ENCODE measurements at places on chromosomes 12 and 14. TPM values are rescaled to one million over a fixed set of nuclear protein-coding genes. Genes with fewer than 3 reads are reported as not detected.

DNA sequence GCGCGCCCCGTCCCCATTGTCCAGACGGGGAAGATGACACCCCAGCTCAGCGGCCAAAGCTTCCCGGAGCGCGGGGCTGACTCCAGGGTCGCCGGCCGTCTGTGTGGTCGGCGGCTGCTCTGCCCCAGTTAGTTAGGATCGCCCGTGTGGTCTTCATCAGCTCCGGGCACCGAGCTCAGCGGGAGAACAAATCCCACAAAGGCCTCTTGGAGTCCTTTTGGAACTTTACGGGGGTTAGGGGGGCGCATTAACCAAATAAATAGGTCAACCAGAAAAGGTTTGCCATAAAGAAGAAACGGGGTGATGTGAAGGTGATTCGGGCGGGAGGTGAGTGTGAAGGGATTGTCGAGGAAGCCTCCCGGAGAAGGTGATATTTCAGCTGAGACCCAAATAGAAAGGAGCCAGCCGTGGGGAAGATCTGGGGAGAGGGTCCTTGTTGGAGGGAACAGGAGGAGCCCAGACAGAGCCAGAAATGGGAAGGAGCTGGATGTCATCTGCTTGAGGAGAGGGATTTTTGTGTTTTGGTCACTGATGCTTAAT lies 697 bp downstream of the ATP6V0A2 start:
- H3K4me3 ChIP-seq, result peak overlapping the region; percentile 100
- no peaks in the 10 kb centered on the region for H3K27me3 ChIP-seq
- H3K4me1 ChIP-seq, result no peaks in the 10 kb centered on the region
- H3K27ac ChIP-seq, result peak overlapping the region; percentile 68
- no peaks in the 10 kb centered on the region for H3K36me3 ChIP-seq

DNA sequence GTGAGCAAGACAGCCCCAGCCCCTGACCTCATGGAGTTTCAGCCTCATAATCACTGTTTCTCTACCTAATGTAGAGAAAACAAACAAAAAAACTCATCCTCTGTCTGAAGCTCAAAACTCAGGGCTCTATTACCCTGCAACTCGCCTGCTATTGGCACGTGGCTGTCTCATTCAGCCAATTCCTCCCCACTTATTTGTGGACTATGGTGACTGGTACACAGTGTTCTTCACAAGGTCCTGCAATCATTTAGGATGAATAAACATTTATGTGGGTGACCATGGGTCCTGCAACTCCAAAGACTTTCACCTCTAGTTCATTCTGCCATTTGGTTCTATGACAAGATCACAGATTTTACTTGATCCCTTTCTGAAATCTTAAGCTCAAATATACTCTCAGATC lies 4.7 kb downstream of the PPP2R3C start:
- no peaks in the 10 kb centered on the region for H3K27me3 ChIP-seq
- H3K36me3 ChIP-seq, result no peaks in the 10 kb centered on the region
- no peak overlapping the region for H3K4me3 ChIP-seq
- no peak overlapping the region for H3K27ac ChIP-seq
- no peaks in the 10 kb centered on the region for H3K4me1 ChIP-seq

The IRAK3 gene
- total RNA-seq, result 88.8 TPM

The TMEM30B gene
- total RNA-seq, result 20.0 TPM

DNA sequence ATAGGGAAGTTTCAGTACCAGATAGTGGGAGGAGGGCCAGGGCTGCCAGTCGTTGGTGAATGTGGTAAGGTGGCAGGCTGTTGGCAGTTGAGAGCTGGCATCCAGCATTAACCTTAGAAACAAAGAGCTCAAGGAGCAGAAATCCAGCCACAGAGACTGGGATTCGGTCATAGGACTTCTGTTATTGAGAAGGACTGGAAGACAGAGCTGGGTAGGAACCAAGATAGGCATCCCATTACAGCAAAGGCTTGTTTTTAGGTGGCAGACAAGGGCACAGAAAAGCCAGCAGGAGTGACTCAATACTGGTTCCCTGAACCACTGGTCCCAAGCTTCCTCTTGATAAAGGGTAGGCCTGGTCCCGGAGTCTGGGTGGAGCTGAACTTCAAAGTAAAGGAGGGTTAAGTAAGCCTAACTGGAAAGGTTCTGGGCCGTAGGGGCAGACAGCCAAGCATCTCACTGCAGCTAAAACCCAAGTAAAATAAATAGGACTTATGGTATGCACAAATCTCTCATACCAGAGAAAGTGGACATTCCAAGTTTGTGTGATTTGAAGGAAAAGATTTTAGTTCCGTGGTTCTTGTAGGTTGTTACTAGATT lies 147.9 kb downstream of the ETV6 start:
- no peaks in the 10 kb centered on the region for H3K36me3 ChIP-seq
- H3K27ac ChIP-seq, result peak overlapping the region; percentile 82
- H3K27me3 ChIP-seq, result no peaks in the 10 kb centered on the region
- no peak for DNase-seq
- H3K4me3 ChIP-seq, result no peak overlapping the region

The CCND2 gene
- 72.8 TPM for total RNA-seq

The RNASE7 gene
- total RNA-seq, result not detected

- H3K4me1 ChIP-seq, result peaks cover 2% of the 10 kb centered on the region
- no peaks in the 10 kb centered on the region for H3K36me3 ChIP-seq
- peak; percentile 60 for DNase-seq
- no peak overlapping the region for H3K4me3 ChIP-seq
Observed at GRCh38 chr14:63922696-63923421, 70.1 kb downstream of the SYNE2 start.

DNA sequence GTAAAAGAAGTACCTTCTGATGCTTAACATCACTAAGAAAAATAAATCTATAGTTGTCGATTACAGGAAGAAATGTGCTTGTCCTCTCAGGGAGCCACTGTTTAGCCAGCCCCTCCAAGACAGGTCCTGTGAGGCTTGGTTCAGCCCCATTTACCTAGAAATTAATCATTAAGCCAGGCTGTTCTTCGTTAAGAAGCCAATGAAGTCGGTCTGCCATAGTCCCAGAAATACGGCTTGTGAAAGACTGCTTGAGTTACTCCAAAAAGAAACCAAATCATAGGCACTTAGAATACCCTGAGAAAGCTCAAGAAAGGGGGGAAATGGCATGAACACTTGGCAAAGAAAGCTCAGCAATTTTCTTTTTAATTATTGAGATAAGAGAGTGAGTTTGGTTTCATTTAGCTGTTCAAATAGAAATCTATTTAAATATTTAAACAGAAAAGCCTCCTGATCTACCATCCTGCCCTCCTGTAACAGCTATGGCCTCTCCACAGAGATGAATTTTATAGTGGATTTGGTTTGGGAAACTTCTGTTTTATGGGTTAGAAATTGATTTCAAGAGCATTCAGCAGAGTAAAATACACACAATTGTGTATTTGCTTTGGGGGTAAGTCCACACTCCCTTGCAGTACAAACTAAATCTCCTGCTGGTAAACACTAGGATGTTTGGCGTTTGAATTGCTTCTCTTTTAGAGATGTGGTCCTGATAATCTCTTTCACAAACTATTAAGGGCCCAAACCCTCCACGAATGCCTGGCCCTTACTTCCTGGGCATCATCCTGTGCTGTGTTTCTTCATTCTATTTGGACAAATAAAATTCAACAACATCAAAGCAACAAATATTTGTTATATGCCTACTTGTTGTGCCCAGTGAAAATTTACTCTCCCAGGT lies 234.4 kb downstream of the SEC23A start:
- no peaks in the 10 kb centered on the region for H3K4me1 ChIP-seq
- DNase-seq, result no peak
- H3K36me3 ChIP-seq, result no peaks in the 10 kb centered on the region
- H3K4me3 ChIP-seq, result no peak overlapping the region

The GALNT6 gene
- total RNA-seq, result 48.2 TPM

GRCh38 chr12:6193853-6194815 lies 6.1 kb upstream of the CD9 start:
- no peaks in the 10 kb centered on the region for H3K27me3 ChIP-seq
- H3K4me1 ChIP-seq, result no peaks in the 10 kb centered on the region
- no peak overlapping the region for H3K27ac ChIP-seq
- H3K36me3 ChIP-seq, result no peaks in the 10 kb centered on the region
- no peak for DNase-seq
- no peak overlapping the region for H3K4me3 ChIP-seq

The CLEC12A gene
- 1.9 TPM for total RNA-seq

- H3K27ac ChIP-seq, result no peak overlapping the region
- H3K36me3 ChIP-seq, result no peaks in the 10 kb centered on the region
- no peak overlapping the region for H3K4me3 ChIP-seq
- DNase-seq, result no peak
- H3K4me1 ChIP-seq, result no peaks in the 10 kb centered on the region
Observed at GRCh38 chr14:99075061-99075460, 196.9 kb downstream of the BCL11B start.

The CD4 gene
- total RNA-seq, result 29.0 TPM

GRCh38 chr12:62435303-62436163 lies 31.1 kb upstream of the MON2 start:
- H3K36me3 ChIP-seq, result no peaks in the 10 kb centered on the region
- H3K4me1 ChIP-seq, result no peaks in the 10 kb centered on the region
- DNase-seq, result no peak
- no peak overlapping the region for H3K27ac ChIP-seq
- no peaks in the 10 kb centered on the region for H3K27me3 ChIP-seq

The LALBA gene
- not detected for total RNA-seq

- no peaks in the 10 kb centered on the region for H3K27me3 ChIP-seq
- no peaks in the 10 kb centered on the region for H3K4me1 ChIP-seq
- no peak overlapping the region for H3K4me3 ChIP-seq
- DNase-seq, result no peak
- no peaks in the 10 kb centered on the region for H3K36me3 ChIP-seq
Observed at GRCh38 chr14:24774187-24774915, 140.4 kb upstream of the GZMB start.

DNA sequence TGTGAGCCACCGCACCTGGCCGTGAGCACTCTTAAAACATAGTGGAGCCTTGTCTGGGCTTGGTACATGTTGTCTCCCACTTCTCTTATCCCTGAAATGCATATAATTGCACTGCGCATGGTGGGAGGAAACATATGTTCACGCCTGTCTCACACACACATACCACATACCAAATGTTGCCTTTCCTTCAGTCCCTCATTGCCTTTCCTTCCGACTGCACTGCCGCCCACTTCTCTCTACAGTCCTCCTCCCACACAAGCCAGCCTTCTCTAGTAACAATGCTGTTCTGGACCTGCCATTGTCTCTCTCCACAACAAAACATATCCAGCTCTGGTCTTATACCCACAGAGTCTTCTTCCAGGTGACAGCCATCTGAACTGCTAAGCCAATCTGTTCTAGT lies 88.3 kb upstream of the PTHLH start:
- H3K4me1 ChIP-seq, result no peaks in the 10 kb centered on the region
- H3K27ac ChIP-seq, result no peak overlapping the region
- no peaks in the 10 kb centered on the region for H3K27me3 ChIP-seq
- no peaks in the 10 kb centered on the region for H3K36me3 ChIP-seq
- DNase-seq, result no peak
- no peak overlapping the region for H3K4me3 ChIP-seq

- DNase-seq, result no peak
- no peaks in the 10 kb centered on the region for H3K36me3 ChIP-seq
- no peaks in the 10 kb centered on the region for H3K4me1 ChIP-seq
- no peak overlapping the region for H3K4me3 ChIP-seq
- H3K27me3 ChIP-seq, result no peaks in the 10 kb centered on the region
Observed at GRCh38 chr14:42563313-42563712, 956.6 kb downstream of the LRFN5 start.

- no peak for DNase-seq
- H3K36me3 ChIP-seq, result no peaks in the 10 kb centered on the region
- H3K27ac ChIP-seq, result no peak overlapping the region
Observed at GRCh38 chr12:43336962-43337555, 214.9 kb downstream of the ADAMTS20 start.

DNA sequence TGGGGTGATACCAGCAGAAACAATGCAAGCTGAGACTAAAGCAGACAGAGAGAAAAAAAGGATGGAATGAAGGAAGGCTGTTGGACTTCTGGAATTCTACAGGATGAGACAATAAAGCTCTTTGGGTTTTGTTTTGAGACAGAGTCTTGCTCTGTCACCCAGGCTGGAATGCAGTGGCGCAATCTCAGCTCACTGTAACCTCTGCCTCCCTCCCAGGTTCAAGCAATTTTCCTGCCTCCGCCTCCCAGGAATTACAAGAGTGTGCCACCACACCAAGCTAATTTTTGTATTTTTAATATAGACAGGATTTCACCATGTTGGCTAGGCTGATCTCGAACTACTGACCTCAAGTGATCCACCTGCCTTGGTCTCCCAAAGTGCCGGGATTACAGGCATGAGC lies 115.4 kb downstream of the EXOC5 start:
- no peaks in the 10 kb centered on the region for H3K4me1 ChIP-seq
- H3K4me3 ChIP-seq, result no peak overlapping the region
- H3K36me3 ChIP-seq, result no peaks in the 10 kb centered on the region
- DNase-seq, result no peak
- H3K27me3 ChIP-seq, result no peaks in the 10 kb centered on the region

DNA sequence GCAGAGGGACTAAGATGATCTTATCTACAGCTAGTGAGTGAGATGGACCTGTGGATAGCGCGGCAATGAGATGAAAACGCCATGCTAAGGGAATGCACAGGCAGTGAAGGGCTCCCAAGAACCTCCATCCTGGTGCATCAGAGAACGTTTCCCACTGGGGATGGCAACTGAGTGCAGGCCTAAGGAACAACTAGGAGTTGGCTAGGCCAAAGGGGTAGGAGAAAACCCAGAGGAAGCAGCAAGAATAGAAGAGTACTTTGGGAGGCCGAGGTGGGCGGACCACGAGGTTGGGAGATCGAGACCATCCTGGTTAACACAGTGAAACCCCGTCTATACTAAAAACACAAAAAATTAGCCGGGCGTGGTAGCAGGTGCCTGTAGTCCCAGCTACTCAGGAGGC lies 24.6 kb upstream of the BATF start:
- no peak overlapping the region for H3K27ac ChIP-seq
- H3K36me3 ChIP-seq, result no peaks in the 10 kb centered on the region
- H3K4me3 ChIP-seq, result no peak overlapping the region
- H3K4me1 ChIP-seq, result no peaks in the 10 kb centered on the region

The FGF23 gene
- not detected for total RNA-seq

- no peak for DNase-seq
- H3K4me3 ChIP-seq, result no peak overlapping the region
- H3K27ac ChIP-seq, result no peak overlapping the region
- H3K4me1 ChIP-seq, result no peaks in the 10 kb centered on the region
Observed at GRCh38 chr12:93297536-93297935, 80.2 kb upstream of the NUDT4 start.

GRCh38 chr12:121446750-121447149 lies 46.8 kb downstream of the RNF34 start:
- H3K4me1 ChIP-seq, result no peaks in the 10 kb centered on the region
- H3K27ac ChIP-seq, result no peak overlapping the region
- no peak overlapping the region for H3K4me3 ChIP-seq
- H3K36me3 ChIP-seq, result no peaks in the 10 kb centered on the region

The PLEKHH1 gene
- total RNA-seq, result 2.9 TPM

The P2RX2 gene
- 0.29 TPM for total RNA-seq
